ENCODE measurements at places on chromosomes 6 and 20.

- no peak for DNase-seq
Measured at GRCh38 chr20:2631228-2631627, 21.2 kb upstream of the NOP56 start.

- DNase-seq = no peak
Measured at GRCh38 chr20:47233333-47234188, 122.9 kb downstream of the ZMYND8 start.

GRCh38 chr6:32085759-32086459 lies 23.2 kb downstream of the TNXB start:
- DNase-seq = no peak

GRCh38 chr6:12404651-12405050 lies 114.5 kb downstream of the EDN1 start:
- no peak for DNase-seq

- DNase-seq = no peak
Measured at GRCh38 chr6:40550202-40551101, 36.7 kb downstream of the LRFN2 start.

- no peak for DNase-seq
Measured at GRCh38 chr20:49751397-49751736, 37.7 kb upstream of the B4GALT5 start.

DNA sequence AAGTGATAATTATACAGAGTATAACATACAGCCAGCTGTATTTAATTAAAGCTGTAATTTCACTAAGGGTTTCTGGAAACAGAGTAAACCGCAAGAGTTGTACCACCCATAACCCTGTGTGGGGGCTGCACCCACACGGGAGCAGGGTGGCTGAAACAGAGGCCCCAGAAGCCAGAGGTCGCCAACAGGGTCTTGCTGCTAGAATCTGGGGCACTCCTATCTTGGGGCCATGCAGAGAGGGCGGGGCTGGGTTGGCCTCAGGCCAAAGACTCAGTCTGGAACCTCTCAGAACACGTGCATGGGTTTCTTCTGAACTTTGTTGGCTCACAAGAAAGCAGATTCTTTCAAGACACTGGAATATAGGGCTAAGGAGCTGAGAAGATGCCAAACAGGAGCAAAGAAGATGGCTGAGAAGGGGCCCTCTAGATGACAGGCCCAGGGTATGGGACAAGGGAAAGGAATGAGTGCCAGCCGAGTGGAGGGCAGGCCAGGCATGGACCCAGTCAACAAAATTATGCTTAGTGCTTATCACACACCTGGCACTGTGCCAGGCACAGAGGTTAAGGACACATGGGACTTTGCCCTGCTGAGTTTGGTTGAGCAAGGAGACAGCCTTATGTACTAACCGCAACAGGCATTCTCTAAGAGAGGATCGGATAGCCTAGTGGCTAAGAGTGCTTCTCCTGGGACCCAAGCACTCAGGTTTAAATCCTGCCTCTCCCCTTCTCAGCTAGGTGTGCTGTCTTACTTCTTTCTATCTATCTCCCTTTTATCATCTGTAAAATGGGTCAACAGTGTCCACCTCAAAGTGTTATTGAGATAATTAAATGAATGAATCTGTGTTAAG lies 96.6 kb upstream of the FOXP4 start:
- no peak for DNase-seq

GRCh38 chr6:35916056-35916455 lies 4.8 kb downstream of the SRPK1 start:
- no peak for DNase-seq

DNA sequence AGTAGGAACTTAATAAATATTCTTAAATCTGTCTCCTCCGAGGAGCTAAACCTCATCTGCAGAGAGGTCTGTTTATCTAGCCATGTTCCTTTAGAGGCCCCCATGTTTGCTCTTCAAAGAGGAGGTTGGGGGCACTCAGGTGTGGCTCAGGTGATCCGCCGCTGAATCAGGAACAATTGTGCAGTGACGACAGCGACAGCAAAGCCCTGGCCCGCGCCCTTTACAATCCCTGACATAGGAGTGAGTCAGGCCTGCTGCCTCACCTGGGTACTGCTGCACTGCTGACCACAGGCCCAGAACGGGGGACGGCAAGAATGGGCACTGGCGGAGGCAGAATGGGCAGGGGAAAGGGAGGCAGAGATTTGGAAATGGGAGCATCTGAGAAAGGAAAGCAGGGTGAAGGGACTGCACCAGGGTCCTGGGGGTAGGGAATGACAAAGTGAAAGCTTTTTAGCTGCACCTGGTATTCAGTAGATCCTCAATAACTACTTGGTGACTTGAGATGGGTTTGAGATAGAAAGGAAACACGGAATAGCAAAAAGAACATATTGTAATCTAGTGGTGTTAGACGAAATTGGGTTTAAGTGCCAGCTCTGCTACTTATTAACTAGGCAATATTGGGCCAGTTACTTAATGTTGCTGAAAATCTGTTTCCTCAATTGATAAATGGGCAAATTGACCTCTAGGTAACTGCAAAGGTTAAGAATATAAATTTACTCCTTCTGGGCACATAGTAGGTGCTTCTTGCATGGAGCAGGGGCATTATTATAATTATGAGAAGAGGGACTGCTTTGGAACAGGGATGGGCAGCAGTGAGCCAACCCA lies 5.4 kb upstream of the IER3 start:
- DNase-seq = no peak

DNA sequence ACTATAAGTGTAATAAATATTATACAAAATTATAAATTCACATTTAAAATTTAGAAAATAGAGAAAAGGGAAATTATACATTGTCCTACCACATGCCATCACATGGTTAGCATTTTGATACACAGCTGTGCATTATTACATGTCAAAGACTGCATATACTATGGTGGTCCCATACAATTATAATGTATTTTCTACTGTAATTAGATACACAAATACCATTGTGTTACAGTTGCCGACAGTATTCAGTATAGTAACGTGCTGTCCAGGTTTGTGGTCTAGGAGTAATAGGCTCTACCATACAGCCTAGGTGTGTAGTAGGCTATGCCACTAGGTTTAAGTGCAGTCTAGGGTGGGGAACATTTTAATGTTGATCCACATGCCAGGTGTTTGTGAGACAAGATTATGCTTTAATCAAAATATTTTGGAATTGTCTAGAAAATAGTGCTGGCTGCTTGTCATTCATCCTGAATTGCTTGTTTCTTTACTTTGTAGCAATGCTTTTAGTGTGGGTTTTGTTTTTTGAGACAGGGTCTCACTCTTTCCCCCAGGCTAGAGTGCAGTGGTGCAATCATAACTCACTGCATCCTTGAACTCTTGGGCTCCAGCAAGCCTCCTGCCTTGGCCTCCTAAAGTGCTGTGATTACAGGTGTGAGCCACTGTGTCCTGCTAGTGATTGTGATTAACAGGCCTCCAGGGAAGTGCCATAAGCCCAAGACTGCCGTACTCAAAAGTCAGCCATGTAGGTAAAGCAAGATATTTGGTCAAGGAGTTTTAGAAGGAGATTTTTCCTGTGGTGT lies 39.0 kb downstream of the DSTN start:
- no peak for DNase-seq

- DNase-seq = no peak
Measured at GRCh38 chr6:84358581-84358980, 131.1 kb upstream of the CEP162 start.

GRCh38 chr20:11447371-11448100 lies 470.2 kb upstream of the BTBD3 start:
- no peak for DNase-seq

DNA sequence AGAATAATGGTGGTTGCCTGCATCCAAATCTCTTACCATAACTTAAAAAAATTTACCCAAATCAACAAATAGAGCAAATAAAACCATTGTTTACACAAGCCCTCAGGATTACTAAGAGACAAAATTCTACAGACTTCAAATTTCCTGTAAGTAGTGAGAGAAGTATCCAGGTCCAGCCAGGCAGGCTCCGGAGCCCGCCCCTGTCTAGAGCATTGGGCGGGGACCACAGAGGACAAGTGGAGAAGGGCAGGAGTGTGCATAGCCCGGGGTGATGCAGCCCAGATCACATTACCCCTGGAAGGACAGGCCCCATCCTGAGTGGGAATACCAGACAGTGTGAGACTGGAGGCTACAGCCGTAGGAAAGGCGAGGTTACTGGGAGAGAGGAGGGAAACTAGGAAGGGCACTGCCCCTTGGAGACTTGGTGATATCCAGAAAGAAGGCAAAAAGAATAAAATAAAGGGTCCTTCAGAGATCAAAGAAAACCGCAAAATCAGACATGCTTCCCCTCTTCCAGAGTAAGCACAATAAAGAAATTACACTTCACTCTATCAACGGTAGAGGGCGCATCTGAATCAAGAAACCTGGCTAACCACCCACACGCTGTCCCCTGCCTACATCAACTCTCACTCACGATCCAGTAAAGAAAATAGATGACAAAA lies 26.6 kb downstream of the RIN2 start:
- DNase-seq = peak; percentile 2

- no peak for DNase-seq
Measured at GRCh38 chr6:138229663-138230179, 11.4 kb upstream of the PBOV1 start.

- no peak for DNase-seq
Measured at GRCh38 chr6:118335325-118335816, 212.7 kb upstream of the PLN start.

- no peak for DNase-seq
Measured at GRCh38 chr20:44837946-44838345, 27.6 kb upstream of the RIMS4 start.

DNA sequence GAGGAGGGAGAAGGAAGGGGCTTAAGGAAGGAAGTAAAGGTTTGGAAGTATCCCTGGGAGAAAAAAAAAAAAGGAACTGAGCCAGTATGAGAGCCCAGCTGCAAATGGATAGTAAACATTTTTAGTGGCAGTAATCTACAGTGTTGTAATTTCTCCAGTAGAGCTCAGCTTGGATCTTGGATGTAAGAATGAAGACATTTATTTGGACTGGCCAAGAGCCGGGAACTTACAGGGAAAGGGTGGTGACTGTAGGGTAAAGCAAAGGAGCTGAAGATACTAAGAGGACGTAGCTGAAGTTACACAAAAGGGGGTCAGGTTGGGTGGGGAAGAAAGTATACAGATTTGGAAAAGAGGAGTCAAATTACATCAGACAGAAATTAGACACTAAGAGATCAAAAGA lies 13.5 kb downstream of the EEF1E1 start:
- no peak for DNase-seq
